Activated CD4-positive, alpha-beta T cell treated with anti-CD3 and anti-CD28 coated beads, Interleukin-2, amount 50 U/mL, for 24 hours (primary cell): ENCODE measurements at places on chromosomes 1 and 21.

- DNase-seq, result no peak
These were observed 3.8 kb downstream of the PDPN start for GRCh38 chr1:13587256-13588030.

DNA sequence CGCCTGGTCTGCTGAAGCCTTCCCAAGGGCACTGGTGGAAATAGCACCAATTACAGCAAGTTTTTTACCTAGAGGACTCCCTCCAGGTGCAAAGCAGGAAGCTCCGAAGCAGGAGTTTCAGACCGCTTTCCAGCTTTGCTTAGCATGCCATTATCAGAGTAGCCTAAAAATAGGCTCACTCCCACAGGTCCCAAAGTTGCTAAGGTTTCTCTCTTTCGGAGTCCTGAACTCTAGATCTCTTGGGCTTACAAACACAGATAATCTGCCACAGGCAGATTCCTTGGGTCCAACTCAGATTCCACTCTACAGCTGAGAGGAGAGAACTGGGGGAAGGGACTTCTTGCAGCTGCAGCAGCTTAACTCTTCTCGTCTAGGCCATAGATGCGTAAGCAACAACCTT, 22.5 kb downstream of the ZMYND12 start:
- DNase-seq, result no peak

GRCh38 chr1:1250786-1251284, 4.3 kb upstream of the C1QTNF12 start:
- peak; percentile 49 for DNase-seq

- DNase-seq, result peak; percentile 49
These were observed at the start of gene EVA1C for GRCh38 chr21:32412162-32413014. Gene EVA1C (plus strand): TSS chr21:32412706. CDS start chr21:32412854, 148 bp downstream.

GRCh38 chr1:42210421-42211133, 46.0 kb upstream of the GUCA2A start:
- no peak for DNase-seq

GRCh38 chr1:181141431-181141910, 53.0 kb downstream of the IER5 start:
- DNase-seq, result peak; percentile 65

GRCh38 chr21:35002879-35003722, 46.0 kb downstream of the RUNX1 start:
- DNase-seq, result no peak

GRCh38 chr1:43817304-43817939, 110.1 kb downstream of the ST3GAL3 start:
- DNase-seq, result no peak

DNA sequence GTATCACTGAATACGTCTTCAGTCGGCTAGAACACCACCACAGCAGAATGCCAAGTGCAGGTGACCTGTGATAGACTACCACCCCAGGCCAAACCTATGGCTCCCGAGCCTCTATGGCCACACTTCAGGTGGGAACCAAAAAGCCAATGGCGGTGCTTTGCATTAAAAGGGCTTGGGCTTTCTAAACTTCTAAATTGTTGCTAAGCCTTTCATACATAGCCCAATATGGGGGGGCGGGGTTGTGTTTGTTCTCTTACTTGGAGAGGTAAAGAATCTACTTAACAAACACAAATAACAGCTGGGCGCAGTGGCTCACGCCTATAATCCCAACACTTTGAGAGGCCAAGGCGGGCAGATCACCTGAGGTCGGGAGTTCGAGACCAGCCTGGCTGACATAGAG, 19.7 kb downstream of the USP48 start:
- no peak for DNase-seq

- no peak for DNase-seq
These were observed 37.8 kb downstream of the GPA33 start for GRCh38 chr1:167052389-167052788.

DNA sequence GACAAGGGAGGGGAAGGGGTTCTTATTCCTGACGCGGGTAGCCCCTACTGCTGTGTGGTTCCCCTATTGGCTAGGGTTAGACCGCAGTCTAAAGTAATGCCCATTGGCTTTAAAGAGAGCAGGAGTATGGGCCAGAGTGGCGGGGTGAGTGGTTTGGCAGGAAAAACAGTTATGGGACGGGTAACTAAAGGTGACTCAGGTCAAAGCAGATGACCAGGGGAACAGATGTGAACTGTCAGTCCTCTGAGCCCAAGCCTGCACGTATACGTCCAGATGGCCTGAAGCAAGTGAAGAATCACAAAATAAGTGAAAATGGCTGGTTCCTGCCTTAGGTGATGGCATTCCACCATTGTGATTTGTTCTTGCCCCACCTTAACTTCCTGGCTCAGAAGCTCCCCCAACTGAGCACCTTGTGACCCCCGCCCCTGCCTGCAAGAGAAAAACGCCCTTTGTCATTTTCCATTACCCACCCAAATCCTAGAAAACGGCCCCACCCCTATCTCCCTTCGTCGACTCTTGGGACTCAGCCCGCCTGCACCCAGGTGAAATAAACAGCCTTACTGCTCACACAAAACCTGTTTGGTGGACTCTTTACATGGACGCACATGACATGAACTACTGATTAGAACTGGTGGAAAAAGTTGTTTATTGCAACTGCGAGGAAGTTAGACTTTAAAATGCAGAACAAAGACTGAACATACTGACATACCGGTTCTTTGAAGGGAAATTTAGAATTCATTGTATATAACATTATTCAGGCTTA, 758 bp upstream of the ATAD3B start:
- DNase-seq, result no peak

GRCh38 chr1:214854126-214854875, 228.2 kb upstream of the KCNK2 start:
- no peak for DNase-seq

DNA sequence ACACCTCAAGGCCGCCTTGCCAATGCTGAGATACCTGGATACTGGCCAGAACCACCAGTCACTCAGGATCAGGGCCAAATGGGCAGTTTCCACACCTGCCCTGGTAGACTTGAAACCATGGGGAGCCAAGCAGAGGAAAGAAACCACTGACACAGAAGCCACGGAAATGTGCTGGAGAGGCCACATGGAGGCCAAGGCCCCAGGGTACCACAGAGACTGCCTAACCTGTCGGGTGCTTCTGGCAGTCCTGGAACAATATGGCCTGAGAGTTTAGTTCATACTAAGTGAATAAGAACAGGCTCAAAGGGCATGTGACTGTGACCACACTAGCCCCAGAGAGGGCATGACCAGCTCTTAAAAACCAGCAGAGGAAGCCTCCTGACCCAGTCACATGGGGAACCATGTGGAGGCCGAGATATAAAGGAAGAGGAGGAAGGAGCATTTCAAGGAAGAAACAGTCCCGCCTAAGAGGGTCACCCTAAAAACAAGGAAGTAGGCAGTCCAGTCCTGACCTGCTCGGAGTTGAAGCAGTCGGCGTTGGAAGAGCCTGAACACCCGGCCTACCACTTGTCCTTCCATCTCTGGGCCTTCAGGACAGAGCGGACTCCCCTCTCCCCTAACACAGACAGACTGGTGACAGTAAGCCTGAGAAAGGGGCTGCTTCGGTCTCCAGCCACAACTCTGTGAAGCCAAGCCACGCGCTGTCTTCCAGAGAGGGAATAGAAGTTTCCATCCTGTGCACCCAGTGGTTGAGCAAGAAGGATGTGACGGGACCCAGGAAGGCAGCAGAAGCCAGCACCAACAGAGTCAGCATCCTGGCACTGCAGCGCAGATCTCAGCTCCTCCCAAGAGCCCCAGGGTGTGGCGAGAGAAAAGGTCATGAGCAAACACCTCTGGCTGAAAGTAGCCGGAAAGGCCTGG, at the start of gene DENND2D:
TSS of gene DENND2D (minus strand) at position 766 of the 921 bp plus-strand sequence. CDS start at position 579, 187 bp downstream.
- DNase-seq, result peak; percentile 71

GRCh38 chr1:42940851-42941639, 17.6 kb downstream of the SLC2A1 start:
- no peak for DNase-seq

GRCh38 chr1:150006881-150007421, 3.6 kb downstream of the OTUD7B start:
- peak; percentile 25 for DNase-seq

DNA sequence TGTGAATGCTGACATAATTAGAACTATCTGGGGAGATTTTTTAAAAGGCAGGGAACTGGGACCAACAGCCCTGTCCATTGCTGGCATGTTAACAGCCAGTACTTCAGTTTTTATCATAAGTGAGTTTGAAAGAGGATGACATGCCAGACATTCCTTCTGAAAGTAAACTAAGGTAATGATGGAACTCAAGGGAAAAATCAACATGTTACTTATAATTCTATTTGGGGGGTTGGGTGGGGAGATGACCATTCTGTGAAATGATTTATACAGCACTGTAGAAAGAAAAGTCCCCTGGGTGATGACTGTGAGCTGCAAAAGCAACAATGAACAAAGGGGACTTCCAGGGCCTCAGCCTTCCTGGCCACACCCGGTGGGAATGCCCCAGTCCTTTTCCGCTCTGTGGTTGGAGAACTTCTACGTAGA, 5.4 kb upstream of the LAMC2 start:
- no peak for DNase-seq

GRCh38 chr1:232183802-232184201, 446.1 kb downstream of the SIPA1L2 start:
- DNase-seq, result no peak

GRCh38 chr1:212688341-212689047, 11.1 kb downstream of the BATF3 start:
- DNase-seq, result no peak

DNA sequence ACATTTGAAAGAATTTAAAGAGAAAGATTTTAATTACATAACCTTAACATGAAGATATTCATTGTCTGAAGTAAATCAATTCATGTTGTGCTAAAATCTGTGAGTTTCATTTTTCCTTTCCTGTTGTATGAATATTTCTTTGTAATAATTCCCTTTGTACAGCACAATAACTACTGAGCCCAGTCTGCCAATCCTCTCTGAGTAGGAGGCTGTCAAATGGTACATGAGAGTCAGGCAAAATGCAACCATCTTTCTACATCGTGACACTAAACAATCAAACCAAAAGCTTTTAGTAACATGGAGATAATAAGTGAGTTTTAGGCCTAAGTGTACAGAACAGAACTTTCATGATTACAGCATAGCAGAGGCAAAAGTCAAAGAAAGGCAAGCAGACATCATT, 165.5 kb downstream of the PLPPR4 start:
- DNase-seq, result no peak

GRCh38 chr21:32499249-32500055, 85.9 kb downstream of the TCP10L start:
- no peak for DNase-seq

GRCh38 chr1:198328458-198329032, 171.7 kb downstream of the NEK7 start:
- DNase-seq, result no peak

DNA sequence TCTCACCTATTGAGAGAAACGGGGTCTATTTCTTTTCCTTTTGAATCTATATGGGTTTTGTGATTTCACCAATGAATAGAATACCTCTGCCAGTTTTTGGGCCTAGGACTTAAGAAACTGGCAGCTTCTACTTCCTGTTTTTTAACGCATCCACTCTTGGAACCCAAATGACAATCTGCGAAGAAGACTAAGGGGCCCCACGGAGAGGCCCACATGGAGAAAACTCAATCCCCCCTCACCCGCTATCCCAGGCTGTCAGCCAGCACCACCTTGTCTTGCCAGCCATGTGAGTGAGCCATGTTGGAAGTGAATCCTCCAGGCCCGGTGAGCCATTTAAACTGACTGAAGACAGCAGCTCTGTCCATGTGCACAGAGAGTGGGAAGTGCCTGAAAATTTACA, 3.6 kb upstream of the HENMT1 start:
- no peak for DNase-seq

DNA sequence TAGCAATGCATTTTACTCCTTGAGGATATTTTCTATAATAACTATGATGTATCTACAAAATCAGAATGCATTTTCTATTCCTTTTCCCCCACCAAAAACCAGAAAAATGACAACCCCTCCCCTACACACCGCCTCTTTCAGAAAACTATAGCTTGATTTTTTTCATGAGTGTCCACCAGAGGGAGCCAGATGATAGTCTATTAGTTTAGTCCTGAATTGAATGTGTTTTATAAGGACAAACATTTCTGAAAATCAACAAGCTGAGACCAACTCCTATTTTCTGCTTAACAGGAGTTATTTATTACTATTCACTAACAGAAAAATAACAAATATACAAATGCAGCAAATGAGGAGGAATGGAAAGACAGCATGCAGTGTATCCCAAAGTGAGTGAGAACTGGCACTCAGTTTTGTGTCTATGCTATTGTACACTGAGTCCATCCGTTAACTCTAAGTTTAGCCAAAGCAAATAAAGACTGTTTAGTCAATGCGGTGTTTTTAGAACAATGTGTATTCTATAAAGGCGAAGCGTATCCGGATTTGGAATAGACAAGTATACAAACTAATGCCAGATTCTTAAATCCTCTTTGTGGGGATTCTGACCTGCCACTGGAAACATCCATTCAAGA, 182.6 kb downstream of the VAV3 start:
- DNase-seq, result no peak

GRCh38 chr1:57752843-57753242, 329.0 kb upstream of the DAB1 start:
- no peak for DNase-seq

- no peak for DNase-seq
These were observed 1.4 kb downstream of the EIF4G3 start for GRCh38 chr1:21175324-21175669.

- no peak for DNase-seq
These were observed 31.9 kb downstream of the SERINC2 start for GRCh38 chr1:31444725-31445448.

GRCh38 chr21:15343066-15343465, 278.3 kb upstream of the NRIP1 start:
- no peak for DNase-seq

DNA sequence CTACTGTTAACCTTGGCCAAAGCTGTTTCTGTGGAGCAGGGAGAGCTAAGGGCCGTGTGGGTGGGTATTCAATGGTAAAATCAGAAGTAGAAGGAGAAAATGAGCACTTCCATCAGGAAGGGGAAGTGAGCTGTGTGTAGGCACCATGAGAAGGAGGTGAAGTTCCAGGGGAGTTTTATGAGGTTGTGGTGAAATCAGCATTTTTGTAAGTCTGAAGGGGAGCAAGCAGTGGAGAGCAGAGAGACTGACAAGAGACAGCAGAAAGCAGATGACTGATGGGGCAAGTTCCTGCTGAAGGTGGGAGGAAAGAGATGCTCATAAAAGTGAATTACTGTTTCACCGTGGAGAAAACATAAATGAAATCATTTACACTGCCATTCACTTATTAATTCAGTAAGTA, 2.7 kb upstream of the GPR88 start:
- no peak for DNase-seq

GRCh38 chr1:19088717-19089442, 121.2 kb downstream of the UBR4 start:
- DNase-seq, result no peak

DNA sequence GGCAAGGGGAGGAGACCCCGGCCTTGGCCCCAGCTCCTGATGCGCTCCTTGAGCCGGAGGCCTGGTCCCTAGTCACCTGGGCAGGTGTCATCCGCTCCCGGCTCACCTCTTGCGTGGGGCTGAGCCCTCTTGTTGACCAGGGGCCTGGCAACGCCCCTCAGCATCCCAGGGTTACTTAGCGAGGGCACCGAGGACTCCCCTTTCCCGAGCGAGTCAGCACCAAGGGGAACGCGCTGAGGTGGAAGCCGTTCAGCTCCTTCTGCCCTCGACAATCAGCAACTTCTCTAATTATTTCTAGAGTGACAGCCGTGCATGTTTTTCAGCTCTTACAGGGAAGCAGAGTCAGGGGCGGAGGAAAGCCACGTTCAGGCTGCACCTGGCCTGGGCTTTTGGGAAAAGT, 522 bp downstream of the SLC45A1 start:
- DNase-seq, result no peak
